ENCODE measurements at places on chromosomes 2 and 18. TPM values are rescaled to one million over a fixed set of nuclear protein-coding genes. Genes with fewer than 3 reads are reported as not detected.

APLF gene
- total RNA-seq: 2.1 TPM

TUBB8B gene
- 0.17 TPM for total RNA-seq

CDH7 gene
- 0.17 TPM for total RNA-seq

STARD6 gene
- total RNA-seq: not detected

CAPN14 gene
- total RNA-seq: 0.17 TPM

GCG gene
- total RNA-seq: not detected

PLB1 gene
- not detected for total RNA-seq

TMEM198 gene
- 4.2 TPM for total RNA-seq
